ENCODE measurements at places on chromosomes 4 and X.

DNA sequence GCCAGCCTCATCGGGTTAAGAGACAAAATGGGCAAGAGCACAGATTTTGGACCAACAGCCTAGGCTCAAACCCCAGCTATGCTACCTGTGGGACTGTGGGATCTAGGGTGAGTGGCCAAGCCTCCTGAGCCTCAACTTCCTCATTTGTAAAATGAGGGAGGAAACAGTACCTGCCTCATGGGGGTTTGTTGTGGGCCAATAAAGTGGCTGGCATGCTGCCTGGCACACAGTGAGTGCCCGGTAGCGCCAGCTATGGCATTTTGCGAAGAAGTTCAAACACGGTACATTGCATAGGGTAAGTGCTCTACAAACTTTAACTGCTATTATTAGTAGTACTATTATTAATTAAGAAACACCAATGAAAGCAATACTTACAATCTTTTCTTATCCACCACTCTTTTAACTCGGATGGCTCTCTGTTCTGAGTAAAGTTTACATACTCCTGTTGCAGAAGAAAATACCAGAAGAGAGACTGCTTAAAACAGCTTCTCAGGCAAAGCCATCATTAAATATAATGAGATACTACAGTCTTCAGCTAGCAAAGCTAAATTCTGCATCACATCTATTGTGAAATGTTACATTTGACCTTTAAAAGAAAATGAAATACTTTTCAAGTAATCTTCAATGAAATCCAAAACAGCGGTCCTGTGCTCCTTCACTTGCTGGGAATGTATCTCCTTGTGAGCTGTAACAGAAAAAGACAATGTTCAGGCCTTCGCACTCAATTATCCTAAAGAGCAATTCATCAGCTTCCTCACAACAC is 70.1 kb downstream of the NSG1 start:
- no peak for DNase-seq

GRCh38 chrX:129071390-129071789 is 451.9 kb downstream of the SMARCA1 start:
- DNase-seq, result no peak

DNA sequence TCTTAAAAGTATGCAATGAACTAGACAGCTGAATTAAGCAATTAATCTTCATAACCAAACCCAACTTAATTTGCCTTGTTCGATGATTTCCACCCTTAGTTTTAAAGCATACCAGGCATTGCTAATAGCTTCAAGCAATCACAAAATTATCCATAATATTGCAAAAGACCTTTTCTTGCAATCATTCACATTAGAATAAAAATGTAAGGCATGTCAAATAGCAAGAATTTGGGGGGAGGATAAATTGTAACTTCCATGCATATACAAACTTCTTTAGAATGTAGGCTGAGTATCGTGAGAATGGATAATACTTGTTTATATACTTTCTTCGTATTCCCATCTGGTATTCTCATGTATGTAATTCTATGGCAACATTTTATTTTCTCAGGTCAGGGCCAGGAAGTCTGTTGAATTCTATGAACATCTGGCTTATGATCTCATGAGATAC is 28.7 kb upstream of the BMP2K start:
- DNase-seq, result no peak

GRCh38 chrX:94178145-94178788 is 504.3 kb downstream of the FAM133A start:
- DNase-seq, result no peak

Data from testis (tissue), 5 donors.